ENCODE measurements at places on chromosomes 11 and 22.

GRCh38 chr11:17695454-17696441 lies 23.6 kb upstream of the MYOD1 start:
- no peak for DNase-seq

DNA sequence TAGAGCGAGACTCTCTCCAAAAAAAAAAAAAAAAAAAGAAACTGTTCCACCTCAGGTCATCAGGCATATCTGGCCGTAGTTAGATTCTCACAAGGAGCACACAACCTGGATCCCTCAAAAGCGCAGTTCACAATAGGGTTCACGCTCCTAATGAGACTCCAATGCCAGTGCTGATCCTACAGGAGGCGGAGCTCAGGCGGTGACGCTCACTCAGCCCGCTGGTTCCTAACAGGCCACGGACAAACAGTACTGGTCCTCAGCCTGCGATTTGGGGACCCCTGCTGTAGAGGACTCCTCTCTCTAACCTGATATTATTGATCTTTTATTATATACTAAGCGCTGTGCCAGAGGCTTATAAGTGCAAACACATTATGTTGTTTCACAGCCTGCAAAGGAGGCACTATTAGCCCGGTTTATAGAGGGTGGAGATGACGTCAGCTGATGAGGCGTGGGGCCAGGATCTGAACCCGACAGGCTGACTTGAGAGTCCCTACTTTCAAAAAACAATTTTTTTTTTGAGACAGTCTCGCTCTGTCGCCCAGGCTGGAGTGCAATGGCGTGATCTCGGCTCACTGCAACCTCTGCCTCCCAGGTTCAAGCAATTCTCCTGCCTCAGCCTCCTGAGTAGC lies 4.9 kb upstream of the MAFF start:
- no peak for DNase-seq

DNA sequence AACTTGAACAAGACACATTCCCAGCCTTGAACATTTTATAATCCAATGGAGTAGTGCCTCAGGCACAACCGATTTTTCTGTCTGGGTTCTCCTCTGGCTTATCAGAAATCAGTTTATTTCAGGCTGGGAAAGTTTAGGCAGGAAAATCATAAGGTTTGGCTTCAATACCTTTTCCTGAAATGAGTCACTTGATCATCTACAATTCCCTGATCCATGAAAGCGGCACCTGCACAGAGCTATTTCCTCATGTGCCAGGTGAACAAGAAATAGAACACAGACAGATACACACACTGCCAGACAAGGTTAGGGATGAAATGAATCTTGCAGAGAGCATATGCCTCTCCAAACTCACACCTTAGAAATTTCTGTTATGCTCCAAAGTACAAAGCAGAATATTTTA lies 106.7 kb upstream of the OR9G4 start:
- no peak for DNase-seq

DNA sequence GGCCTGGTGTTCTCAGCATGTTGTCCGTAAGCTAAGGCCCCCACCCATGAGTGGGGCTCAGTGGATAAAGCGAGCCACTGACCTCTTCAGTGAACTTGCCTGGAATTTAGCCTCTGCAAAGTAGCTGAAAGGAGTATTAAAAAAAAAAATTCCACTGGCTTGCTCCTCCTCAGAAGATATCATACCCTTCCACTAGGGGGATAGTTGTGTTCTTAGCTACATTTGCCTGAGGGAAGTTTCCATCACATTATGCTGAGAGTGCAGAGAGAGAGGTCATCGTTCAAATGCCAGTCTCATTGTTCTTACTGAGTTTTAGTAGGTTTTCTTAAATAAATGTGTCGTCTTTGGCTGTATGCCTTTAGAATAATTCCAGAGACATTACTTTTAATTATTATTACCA lies 879.7 kb downstream of the JRKL start:
- DNase-seq, result no peak
